Vagina (tissue), 2 donors: ENCODE measurements at places on chromosomes 1 and 21.

DNA sequence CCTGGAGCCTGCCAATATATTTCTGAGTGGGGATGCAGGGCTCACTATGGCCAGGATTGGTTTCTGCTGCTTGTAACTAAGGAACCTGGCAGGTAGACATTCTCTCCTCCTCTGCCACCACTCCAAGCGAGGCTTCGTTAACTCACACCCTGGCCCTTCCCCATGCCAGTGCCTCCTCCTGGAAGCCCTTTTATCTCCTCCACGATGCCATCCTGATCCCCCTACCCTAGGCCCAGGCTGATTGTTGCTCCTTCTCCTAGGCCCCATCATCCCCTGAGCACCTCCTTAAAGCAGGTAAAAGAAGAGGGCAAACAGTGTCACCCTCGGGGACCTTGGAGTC, 118.5 kb downstream of the DMRTB1 start:
- DNase-seq: no peak

DNA sequence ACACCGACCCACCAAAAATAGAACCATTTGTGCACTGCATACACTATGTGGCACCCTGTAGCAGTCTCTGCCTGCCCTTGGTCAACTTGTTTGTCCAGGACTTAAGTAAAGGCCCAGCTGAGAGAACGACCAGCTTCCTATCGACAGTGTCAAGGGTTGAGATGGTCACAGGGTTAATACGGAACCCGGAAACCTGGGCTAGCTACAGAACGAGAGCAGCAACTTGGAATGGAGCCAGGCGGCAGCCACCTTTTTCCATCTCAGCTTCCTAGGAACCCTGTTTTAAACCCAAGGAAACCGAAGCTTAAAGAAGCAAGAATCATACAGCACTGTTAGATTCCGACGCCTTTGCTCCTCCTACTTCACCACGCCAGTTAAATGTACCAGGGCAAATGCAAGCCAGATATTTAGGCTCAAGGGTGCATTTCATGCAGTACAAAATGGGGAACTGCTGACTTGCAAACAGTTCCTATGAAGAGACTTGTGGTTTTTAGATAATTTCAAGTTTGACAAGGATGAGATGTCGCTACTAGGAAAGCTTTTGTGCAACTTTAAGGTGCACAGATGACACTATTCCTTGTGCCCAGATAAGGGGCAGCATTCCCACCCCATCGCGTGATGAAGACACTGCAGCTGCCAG, 35.5 kb downstream of the SLC66A1 start:
- DNase-seq: no peak

DNA sequence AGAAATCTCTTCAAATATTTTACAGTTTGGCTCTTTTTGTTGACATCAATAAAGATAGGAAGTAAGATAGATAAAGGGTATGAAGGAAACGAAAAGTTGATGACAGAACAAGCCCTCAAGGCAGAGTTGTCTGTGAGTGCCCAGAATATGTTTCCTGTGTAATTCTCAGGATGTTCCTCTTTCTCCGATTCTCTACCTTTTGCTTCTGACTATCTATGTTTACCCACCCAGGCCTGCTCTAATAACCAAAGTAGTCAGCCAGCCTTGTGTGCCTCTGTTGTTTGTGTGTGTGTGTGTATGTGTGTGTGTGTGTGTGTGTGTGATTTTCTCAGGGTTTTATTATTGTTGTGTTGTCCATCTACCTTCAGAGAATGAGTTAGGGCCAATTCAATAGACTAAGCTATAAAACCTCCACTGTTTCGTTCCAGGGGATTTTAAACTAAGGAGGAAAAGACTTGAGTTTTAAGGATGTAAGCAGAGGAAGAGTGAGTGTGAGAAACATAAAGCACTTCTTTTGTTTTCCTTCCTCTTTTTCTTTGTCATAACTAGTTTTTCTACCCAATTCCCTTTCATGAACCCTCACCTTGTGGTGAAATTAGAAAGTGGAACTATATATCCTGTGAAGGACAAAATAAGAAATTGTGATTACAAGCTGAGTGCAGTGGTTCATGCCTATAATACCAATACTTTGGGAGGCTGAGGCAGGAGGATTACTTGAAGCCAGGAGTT, 627.4 kb upstream of the NR5A2 start:
- no peak for DNase-seq

GRCh38 chr1:167722152-167722869, 529 bp downstream of the MPZL1 start:
- no peak for DNase-seq

DNA sequence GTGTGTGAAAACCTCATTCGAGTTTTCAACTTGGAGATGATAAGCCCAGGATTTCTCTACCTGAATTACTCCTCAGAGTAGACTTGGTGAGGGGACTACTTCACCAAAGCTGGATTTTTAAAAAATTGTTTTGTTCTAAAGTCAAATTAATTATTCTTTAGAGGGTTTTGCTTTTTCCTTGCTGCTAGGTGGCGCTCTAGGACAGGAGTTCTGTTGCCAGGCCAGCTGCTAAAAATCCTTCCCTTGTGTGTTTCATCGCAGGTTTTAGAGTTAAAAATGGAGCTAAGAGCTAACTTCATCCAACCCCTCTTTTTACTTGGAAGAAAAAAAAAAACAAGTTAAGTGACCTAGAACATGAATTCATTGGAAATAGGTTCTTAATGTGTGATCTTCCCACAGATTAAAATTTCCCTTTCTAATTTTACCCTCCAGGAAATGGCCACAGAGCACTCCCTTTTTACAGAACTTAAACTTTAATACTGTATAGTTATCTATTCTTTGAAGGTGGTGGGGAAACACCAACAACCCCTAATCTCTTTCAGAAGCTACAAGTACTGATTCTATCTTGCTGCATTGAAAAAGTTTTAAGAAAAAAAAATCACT, 36.7 kb upstream of the FAM163A start:
- DNase-seq: no peak

- no peak for DNase-seq
Measured at GRCh38 chr1:245946905-245947304, 560.2 kb downstream of the SMYD3 start.

GRCh38 chr1:53505401-53505800, 46.2 kb downstream of the DMRTB1 start:
- DNase-seq: no peak

GRCh38 chr21:33374080-33374449, 29.1 kb upstream of the IFNGR2 start:
- no peak for DNase-seq

DNA sequence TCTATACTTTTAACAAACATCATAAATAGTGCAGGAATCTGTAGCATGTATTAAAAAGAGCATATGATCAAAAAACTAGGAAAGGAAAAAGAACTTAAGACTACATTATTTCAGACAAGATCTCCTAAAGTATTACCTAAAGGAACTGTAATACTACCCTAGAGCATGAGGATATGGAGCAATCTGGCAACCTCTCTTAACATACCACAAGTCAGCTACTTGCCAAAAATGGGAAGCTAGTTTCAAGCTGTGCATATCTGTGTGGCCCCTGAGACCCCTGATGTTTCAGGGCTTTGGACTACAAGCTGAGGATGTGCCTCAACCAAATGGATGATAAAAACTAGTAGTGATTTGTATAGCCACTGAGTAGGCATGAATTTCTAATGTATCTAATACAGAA, 525.6 kb downstream of the PTBP2 start:
- DNase-seq: no peak
